Peyer's patch (tissue), 4 donors: ENCODE measurements at places on chromosomes 1 and 21. TPM values are rescaled to one million over a fixed set of nuclear protein-coding genes. Genes with fewer than 3 reads are reported as not detected.

Gene ERICH3
- not detected for total RNA-seq

Gene GSTM3
- 72.6 TPM for total RNA-seq

Gene TIAM1
- 4.0 TPM for total RNA-seq

Gene MYBPH
- total RNA-seq, result not detected

Gene NIPAL3
- total RNA-seq, result 46.0 TPM

Gene KNCN
- not detected for total RNA-seq

Gene C1QTNF12
- total RNA-seq, result 44.2 TPM

Gene SZRD1
- 59.5 TPM for total RNA-seq

Gene KDM5B
- 43.8 TPM for total RNA-seq

Gene TMCC2
- 4.1 TPM for total RNA-seq

Gene FAM151A
- total RNA-seq, result 1,128 TPM

Gene RNF186
- 8.1 TPM for total RNA-seq

Gene ARV1
- total RNA-seq, result 28.9 TPM

Gene PGLYRP4
- total RNA-seq, result not detected

- H3K36me3 ChIP-seq, result no peaks in the 10 kb centered on the region
- no peaks in the 10 kb centered on the region for H3K27me3 ChIP-seq
- no peak overlapping the region for H3K4me3 ChIP-seq
Measured at GRCh38 chr1:188769181-188769580, 1708.5 kb downstream of the BRINP3 start.

- no peaks in the 10 kb centered on the region for H3K4me1 ChIP-seq
- H3K4me3 ChIP-seq, result no peak overlapping the region
- DNase-seq, result no peak
- H3K36me3 ChIP-seq, result no peaks in the 10 kb centered on the region
- no peak overlapping the region for H3K27ac ChIP-seq
Measured at GRCh38 chr1:178948676-178949075, 77.0 kb upstream of the FAM20B start.

DNA sequence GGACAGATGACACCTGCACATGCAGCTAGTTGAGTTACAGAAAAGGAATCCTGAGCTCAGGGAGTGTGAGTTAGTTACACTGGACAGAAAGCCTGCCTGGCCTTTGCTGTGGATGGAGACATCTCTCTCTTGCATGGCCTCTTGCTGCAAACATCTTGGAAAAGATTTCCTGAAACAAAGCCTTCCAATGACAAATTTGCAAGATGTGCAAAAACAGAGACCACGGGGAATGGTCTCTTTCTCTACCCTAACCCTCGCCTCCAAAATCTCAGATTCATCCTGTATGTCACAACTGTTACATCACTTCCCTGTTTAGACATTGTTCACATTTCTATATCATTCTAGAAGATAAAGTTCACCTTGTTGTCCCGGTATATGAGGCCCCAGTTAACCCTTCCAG is 415.6 kb downstream of the RYR2 start:
- no peak for DNase-seq
- no peaks in the 10 kb centered on the region for H3K27me3 ChIP-seq
- H3K4me1 ChIP-seq, result no peaks in the 10 kb centered on the region
- H3K27ac ChIP-seq, result no peak overlapping the region
- no peaks in the 10 kb centered on the region for H3K36me3 ChIP-seq

DNA sequence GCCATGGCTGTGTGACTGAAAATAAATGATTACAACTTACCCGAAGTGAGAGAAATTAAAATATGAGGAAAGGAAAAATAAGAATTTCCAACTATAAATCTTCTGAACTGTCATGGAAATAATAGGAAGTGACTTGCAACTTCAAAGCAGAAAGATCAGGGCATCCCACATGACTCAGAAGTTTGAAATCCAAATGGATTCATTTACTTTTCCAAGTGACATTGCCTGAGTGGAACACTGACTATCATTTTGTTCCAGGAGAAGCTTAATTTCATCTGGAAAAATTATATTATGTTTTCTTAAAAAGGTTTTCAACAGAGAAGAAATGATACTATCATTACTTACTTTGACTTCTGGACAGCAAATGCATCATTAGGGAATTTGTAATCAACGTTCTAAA is 110.8 kb downstream of the GREM2 start:
- H3K27ac ChIP-seq, result no peak overlapping the region
- H3K4me1 ChIP-seq, result no peaks in the 10 kb centered on the region
- no peaks in the 10 kb centered on the region for H3K36me3 ChIP-seq
- H3K4me3 ChIP-seq, result no peak overlapping the region
- H3K27me3 ChIP-seq, result no peaks in the 10 kb centered on the region
- no peak for DNase-seq

GRCh38 chr1:193031431-193031830 is 27.7 kb downstream of the UCHL5 start:
- H3K27me3 ChIP-seq, result no peaks in the 10 kb centered on the region
- no peak overlapping the region for H3K4me3 ChIP-seq
- no peaks in the 10 kb centered on the region for H3K36me3 ChIP-seq
- no peak for DNase-seq
- H3K4me1 ChIP-seq, result no peaks in the 10 kb centered on the region

GRCh38 chr1:153466908-153467307 is 6.5 kb upstream of the S100A7 start:
- H3K4me3 ChIP-seq, result no peak overlapping the region
- no peak overlapping the region for H3K27ac ChIP-seq
- no peak for DNase-seq
- H3K36me3 ChIP-seq, result no peaks in the 10 kb centered on the region

GRCh38 chr1:210736713-210737112 is 397.2 kb downstream of the KCNH1 start:
- H3K27ac ChIP-seq, result no peak overlapping the region
- no peak overlapping the region for H3K4me3 ChIP-seq
- no peak for DNase-seq
- no peaks in the 10 kb centered on the region for H3K27me3 ChIP-seq

GRCh38 chr1:243396876-243397275 is 141.0 kb downstream of the SDCCAG8 start:
- no peak overlapping the region for H3K4me3 ChIP-seq
- H3K36me3 ChIP-seq, result no peaks in the 10 kb centered on the region
- DNase-seq, result no peak
- H3K4me1 ChIP-seq, result no peaks in the 10 kb centered on the region
- H3K27me3 ChIP-seq, result no peaks in the 10 kb centered on the region
- H3K27ac ChIP-seq, result no peak overlapping the region

DNA sequence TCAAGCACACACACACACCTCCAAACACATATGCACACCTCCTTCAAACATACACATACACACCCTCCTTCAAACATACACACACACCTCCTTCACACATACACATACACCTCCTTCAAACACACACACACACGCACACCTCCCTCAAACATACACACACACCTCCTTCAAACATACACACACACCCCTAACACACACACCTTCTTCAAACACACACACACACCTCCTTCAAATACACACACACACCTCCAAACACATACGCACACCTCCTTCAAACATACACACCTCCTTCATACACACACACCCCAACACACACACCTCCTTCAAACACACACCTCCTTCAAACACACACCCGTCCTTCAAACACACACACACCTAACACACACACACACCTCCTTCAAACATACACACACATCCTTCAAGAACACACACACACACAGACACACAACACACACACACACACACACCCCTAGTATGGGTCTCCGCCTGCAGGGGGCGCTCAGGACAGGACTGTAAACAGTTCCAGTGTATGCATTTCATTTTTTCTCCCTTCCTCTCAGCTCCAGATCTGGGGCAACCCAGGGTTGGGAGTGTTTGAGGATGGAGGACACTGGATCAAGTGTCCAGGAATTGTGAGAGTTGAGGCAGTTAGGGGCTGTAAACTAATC is 12.1 kb downstream of the LGR6 start:
- DNase-seq, result no peak
- no peak overlapping the region for H3K4me3 ChIP-seq
- H3K36me3 ChIP-seq, result no peaks in the 10 kb centered on the region
- no peaks in the 10 kb centered on the region for H3K27me3 ChIP-seq

- no peak overlapping the region for H3K4me3 ChIP-seq
- no peaks in the 10 kb centered on the region for H3K4me1 ChIP-seq
- no peak for DNase-seq
- no peaks in the 10 kb centered on the region for H3K27me3 ChIP-seq
- H3K27ac ChIP-seq, result no peak overlapping the region
Measured at GRCh38 chr1:11518016-11518701, 39.2 kb downstream of the DISP3 start.

DNA sequence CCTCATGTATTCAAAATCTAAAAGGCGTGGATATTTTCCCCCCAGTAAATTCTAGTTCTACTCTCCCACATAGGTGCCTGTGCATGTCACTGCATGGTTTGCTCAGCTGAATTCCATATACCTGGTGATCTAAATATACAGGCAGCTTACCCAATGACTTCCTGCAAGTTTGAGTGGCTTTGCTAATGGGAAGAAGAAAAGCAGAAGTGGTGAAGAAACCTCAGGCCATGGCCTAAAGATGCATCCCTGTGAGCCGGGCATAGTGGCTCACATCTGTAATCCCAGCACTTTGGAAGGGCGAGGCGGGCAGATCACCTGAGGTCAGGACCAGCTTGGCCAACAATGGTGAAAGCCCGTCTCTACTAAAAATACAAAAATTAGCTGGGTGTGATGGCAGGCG is 11.5 kb downstream of the SLC44A3 start:
- DNase-seq, result no peak
- H3K36me3 ChIP-seq, result no peaks in the 10 kb centered on the region

GRCh38 chr1:115705963-115706362 is 62.6 kb downstream of the CASQ2 start:
- H3K27me3 ChIP-seq, result no peaks in the 10 kb centered on the region
- H3K4me3 ChIP-seq, result no peak overlapping the region
- no peaks in the 10 kb centered on the region for H3K4me1 ChIP-seq
- no peaks in the 10 kb centered on the region for H3K36me3 ChIP-seq
- no peak overlapping the region for H3K27ac ChIP-seq

DNA sequence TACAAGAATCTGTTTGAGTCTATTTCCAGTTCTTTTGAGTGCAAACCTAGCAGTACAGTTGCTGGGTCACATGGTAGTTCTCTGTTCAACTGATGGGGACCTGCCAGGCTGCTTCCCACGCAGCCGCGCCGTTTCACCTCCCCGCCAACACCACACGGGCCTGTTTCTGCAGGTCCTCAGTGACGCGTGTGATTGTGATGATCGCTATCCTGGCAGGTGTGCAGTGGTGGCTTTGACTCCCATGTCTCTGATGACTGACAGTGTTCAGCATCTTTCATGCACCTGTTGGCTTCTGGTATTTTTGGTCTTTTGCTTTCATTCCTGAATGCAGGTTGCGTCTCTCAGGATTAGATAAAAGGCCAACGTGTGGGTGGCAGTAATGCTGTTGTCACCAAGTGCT is 41.6 kb downstream of the FAAP20 start:
- H3K27me3 ChIP-seq, result no peaks in the 10 kb centered on the region
- H3K4me1 ChIP-seq, result no peaks in the 10 kb centered on the region
- H3K27ac ChIP-seq, result no peak overlapping the region
- H3K4me3 ChIP-seq, result no peak overlapping the region

- no peaks in the 10 kb centered on the region for H3K27me3 ChIP-seq
- no peak overlapping the region for H3K4me3 ChIP-seq
- peaks cover 6% of the 10 kb centered on the region for H3K4me1 ChIP-seq
- H3K27ac ChIP-seq, result no peak overlapping the region
Measured at GRCh38 chr1:202036595-202037387, 26.4 kb downstream of the ELF3 start.

- no peak overlapping the region for H3K27ac ChIP-seq
- no peaks in the 10 kb centered on the region for H3K4me1 ChIP-seq
- DNase-seq, result no peak
- no peak overlapping the region for H3K4me3 ChIP-seq
- no peaks in the 10 kb centered on the region for H3K27me3 ChIP-seq
Measured at GRCh38 chr1:35441926-35442579, 115.2 kb downstream of the KIAA0319L start.

DNA sequence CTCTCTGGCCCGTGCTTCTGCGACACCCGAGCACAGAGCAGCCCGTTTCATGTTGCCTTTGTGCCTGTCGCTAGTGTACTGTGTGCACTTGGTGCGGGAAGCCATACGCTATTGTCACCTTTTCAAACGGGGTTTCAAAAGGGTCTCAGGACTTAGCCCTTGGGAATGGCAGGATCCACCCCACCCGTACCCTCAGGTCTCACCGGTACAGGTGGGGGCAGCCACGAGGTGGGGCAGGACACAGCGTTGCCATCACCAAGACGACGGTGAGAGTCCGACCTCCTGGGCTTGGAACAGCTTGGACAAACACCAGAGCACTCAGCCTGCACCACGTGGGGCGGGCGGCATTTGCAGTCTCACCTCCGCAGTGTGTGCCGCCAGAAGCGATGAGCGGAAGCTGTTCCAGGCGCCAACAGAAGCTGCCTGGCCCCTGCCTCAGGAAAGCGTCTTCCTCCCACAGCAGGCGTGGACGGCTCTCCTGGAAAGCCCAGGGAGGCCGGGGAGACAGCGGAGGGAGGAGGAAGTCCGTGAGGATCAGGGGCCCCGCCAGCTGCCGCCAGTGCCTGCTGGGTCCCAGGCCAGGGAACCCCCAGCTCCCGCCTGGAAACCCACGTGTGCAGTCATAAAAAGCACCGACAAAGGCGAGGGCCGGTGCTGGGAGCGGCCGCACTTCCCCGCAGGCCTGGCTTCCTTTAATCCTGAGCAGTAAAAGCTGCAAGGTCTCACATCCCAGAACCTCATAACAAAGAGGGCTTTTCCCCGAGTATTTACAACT is 131.3 kb upstream of the ARHGEF16 start:
- DNase-seq, result no peak
- H3K4me1 ChIP-seq, result no peaks in the 10 kb centered on the region
- no peaks in the 10 kb centered on the region for H3K36me3 ChIP-seq
- H3K27me3 ChIP-seq, result no peaks in the 10 kb centered on the region

DNA sequence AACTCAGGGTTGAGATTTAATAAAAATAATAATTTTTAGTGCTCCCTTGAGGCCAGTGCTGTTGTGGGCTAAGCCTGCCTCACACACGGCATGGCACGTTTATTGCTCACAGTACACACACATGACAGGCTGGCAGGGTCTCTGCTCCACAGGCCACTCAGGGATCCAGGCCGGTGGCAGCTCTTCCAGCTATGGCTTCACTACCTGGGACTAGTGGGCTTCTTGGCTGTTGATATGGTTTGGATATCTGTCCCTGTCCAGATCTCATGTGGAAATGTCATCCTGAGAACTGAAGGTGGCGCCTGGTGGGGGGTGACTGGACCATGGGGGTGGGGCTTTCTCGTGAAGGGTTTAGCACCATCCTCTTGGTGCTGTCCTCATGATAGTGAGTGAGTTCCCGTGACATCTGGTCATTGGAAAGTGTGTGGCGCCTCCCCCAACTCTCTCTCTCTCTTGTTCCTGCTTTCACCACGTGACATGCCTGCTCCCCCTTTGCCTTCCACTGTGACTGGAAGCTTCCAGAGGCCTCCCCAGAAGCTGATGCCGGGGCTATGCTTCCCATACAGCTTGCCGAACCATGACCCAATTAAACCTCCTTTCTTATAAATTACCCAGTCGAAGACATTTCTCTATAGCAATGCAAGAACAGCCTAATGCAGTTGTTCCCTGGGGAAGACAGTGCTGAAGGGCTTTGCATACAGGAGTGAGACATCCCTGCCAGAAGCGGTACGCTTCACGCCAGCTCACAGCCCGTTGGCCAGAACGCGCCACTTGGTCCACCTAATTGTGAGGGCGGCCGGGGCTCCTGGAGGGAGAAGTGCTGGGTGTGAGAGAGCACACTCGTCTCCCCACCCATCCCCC is 226.9 kb upstream of the C1orf174 start:
- no peaks in the 10 kb centered on the region for H3K27me3 ChIP-seq
- no peak overlapping the region for H3K4me3 ChIP-seq
- no peaks in the 10 kb centered on the region for H3K4me1 ChIP-seq
- H3K27ac ChIP-seq, result no peak overlapping the region
